ENCODE measurements at places on chromosomes 5 and 9. TPM values are rescaled to one million over a fixed set of nuclear protein-coding genes. Genes with fewer than 3 reads are reported as not detected.
A peak's percentile ranks its signal among the peaks of the same experiment; 100 is the strongest.

The DMRT3 gene
- total RNA-seq: 0.26 TPM

GRCh38 chr5:191036-191948, at the start of gene LRRC14B:
Gene LRRC14B (plus strand): TSS chr5:191495. CDS start chr5:191539, 44 bp downstream.
- no peaks in the 10 kb centered on the region for H3K27me3 ChIP-seq
- H3K36me3 ChIP-seq: no peaks in the 10 kb centered on the region
- peak; percentile 73 for DNase-seq

GRCh38 chr9:70130266-70130665, 86.6 kb downstream of the MAMDC2 start:
- H3K4me3 ChIP-seq: no peak overlapping the region
- no peak overlapping the region for H3K27ac ChIP-seq
- H3K36me3 ChIP-seq: no peaks in the 10 kb centered on the region

DNA sequence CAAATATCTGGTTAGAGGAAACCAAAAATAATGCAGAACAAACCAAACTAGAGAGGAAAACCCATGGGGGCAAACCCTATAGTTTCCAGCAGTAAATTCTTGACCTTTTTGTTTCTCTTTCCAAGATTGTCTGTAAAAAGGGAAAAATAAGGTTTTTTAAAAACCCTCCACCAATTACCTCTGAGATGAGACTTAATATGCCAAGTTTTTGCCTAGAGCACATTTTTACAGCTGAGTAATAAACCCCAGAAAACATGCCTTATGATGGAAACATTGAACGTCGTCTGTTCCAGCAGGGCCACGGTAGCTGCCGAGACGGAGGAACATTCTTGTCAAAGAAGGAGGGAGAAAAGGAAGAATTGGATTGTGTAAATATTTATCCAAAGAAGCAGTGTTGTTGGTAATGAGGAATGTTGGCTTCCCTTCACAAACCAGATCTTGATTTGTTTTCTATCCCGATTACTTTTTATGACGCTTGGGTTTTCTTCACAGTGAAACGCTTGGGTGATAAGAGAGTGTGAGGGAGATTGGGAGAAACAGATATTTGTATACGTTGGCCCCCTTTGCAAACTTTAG, 17.3 kb upstream of the MSX2 start:
- no peaks in the 10 kb centered on the region for H3K4me1 ChIP-seq
- H3K27ac ChIP-seq: no peak overlapping the region
- no peak for DNase-seq
- no peaks in the 10 kb centered on the region for H3K36me3 ChIP-seq
- no peak overlapping the region for H3K4me3 ChIP-seq
- H3K27me3 ChIP-seq: no peaks in the 10 kb centered on the region

The DNAJC25 gene
- 6.0 TPM for total RNA-seq

- no peak overlapping the region for H3K4me3 ChIP-seq
- no peak overlapping the region for H3K27ac ChIP-seq
- H3K27me3 ChIP-seq: no peaks in the 10 kb centered on the region
- H3K4me1 ChIP-seq: peaks cover 1% of the 10 kb centered on the region
These were observed 2.0 kb downstream of the S100Z start for GRCh38 chr5:76851728-76852369.

DNA sequence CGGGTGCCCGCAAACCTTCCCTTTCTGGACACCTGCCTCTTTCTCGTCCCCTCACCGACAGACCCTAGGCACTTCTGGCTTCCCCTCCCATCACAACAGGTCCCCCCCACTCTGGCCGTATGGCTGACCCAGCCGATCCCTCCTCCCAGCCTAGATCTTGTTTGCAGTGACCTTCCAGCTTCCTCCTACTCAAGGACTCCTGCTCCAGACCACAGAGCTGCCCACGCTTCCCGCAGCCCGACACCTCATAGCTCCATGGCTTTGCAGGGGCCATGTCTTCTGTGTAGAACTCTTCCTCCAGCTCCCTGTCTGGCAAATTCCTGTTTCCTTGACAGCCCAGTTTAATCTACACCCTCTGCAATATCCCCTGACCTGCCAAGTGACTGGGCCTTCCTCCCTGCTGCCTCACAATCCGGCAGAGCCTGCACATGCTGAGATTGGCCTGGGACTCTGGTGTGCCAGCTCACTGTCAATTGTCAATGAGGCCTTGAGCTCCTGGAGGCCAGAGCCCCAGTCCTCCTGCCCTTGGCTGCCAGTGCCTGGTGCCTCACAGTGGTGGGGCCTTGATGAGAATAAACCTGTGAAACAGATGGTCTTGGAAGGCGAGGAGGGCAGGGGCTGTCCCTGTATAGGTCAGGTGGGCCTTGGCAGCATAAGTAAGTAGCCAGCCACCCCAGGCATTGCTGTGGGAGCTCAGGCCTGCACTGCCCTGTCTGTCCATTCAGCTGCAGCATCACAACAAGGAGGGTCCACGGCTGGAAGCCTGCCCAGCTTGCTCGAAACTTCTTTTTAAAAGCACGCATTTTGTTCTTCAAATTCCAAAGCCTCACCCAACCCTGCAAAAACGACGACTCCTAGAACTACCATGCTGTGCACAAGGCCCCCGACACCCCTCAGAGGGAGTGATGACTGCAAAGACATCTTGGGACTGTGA, 50.5 kb downstream of the GADD45G start:
- H3K27ac ChIP-seq: no peak overlapping the region
- DNase-seq: no peak
- no peak overlapping the region for H3K4me3 ChIP-seq
- H3K4me1 ChIP-seq: no peaks in the 10 kb centered on the region

The EDIL3 gene
- 154 TPM for total RNA-seq

The INIP gene
- total RNA-seq: 14.1 TPM
